Anterior cingulate cortex (tissue), 58 donors: ENCODE measurements at places on chromosomes 1 and 21.

- no peak for DNase-seq
Measured at GRCh38 chr1:67683766-67684525, 1.1 kb upstream of the GADD45A start.

- DNase-seq: no peak
Measured at GRCh38 chr1:112696578-112697314, 10.2 kb downstream of the RHOC start.

DNA sequence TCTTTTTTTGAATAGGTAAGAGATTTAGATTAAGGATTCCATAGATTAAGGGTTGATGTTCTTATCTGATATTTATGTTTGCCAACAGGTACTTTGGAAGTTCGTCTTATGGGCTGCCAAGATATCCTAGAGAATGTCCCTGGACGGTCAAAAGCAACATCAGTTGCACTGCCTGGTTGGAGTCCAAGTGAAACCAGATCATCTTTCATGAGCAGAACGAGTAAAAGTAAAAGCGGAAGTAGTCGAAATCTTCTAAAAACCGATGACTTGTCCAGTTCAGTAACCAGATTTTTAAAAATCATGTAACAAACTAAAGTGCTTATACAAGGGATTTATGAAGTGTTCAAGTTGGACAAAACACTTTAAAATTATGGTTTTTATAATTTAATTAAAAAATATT is 100.5 kb downstream of the PKN2 start:
- DNase-seq: no peak

DNA sequence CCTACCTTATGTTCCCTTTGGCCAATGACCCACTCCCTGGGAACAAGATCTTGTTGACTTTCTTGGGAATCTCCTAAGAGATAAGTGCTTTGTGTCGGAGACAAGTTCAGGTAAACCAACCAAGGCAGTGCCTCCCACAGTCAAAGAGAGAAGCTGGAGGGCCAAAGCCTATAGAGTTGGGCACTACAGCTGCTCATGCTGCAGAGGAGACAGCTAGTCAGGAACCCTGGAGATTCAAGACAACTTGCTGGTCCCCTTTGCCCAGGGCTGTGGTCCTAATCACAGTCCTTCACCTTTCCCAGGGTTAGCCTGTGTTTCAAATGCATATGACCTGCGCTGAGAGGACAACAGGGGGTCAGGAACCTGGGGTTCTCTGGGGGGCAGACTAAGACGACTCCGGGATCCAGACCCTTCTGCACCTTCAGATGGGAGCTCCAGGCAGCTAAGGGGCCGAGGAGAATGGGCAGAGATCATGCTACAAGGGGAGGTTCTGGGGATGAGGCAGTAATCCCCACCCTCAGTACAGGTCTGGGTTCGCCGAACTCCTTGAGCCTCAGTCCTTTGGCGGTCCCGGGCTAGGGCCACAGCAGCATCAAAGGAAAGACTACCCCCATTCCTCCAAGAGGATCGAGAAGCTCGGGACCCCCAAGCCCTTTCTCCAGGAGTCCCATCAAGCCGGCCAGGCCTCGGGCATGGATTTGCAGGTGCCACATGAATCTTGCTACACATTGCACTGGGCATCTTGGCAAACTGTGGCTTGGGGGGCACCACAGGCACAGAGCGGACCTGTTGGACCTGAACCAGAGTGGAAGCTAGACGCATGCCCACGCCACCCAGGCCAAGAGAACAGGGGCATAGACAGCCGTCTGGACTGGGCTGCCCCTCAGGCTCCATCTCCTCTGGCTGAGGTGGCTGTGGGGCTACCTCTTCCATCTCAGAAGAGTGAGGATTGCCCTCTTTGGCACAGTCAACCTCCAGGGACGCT is 2.0 kb upstream of the USF1 start:
- no peak for DNase-seq

DNA sequence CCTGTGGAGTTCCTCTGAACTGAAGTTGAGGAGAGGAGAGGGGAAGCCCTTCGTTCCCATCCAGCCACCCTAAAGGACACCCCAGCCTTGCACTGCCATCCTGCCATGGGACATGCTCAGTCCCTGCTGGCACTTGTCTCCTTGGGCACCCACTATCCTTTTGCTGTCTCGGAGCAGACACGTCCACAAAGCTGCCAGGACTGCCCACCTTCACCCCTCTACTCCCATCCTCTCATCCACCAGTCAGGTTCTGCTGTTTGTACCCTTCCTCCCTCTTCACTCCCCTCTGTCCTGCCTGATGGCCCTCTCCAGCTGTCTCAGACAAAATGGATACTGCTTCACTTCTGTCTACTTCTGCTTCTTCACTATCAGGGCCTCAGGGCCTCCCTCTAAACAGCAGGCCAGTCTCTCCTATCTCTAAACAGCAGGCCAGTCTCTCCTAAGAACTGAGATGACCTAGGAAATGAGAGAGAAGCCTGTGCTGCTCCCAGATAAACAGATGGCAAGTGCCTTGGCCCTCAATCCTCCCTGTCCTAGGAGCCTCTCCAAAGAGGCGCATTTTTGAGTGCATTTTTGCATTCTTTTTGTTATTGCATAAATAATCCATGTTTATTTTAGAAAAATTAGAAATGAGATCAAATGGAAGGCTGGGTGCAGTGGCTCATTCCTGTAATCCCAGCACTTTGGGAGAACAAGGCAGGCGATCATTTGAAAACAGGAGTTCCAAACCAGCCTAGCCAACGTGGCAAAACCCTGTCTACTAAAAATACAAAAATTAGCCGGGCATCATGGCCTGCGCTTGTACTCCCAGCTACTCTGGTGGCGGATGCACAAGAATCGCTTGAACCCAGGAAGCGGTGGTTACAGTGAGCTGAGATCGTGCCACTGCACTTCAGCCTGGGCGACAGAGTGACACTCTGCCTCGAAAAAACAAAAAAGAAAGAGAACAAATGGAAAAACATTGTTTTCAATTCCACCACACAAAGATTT is 4.4 kb upstream of the PYCR2 start:
- no peak for DNase-seq

DNA sequence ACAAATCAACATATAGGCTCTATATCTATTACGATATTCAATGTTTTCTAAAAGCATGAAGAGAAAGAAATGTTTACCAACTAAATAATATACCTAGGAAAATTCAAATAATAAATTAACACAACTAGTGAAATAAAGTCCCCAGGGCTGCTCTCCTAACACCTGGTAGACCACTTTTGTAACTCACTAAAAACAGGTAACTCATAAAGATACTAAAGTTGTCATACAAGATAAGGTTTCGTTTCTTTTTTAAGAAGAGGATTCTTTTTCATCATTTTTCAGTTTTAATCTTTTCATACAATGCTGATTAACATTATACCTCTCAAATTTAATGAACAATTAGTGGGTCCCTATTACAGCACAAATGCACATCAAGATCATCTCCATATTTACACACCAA is 99.0 kb downstream of the ZZZ3 start:
- DNase-seq: no peak

DNA sequence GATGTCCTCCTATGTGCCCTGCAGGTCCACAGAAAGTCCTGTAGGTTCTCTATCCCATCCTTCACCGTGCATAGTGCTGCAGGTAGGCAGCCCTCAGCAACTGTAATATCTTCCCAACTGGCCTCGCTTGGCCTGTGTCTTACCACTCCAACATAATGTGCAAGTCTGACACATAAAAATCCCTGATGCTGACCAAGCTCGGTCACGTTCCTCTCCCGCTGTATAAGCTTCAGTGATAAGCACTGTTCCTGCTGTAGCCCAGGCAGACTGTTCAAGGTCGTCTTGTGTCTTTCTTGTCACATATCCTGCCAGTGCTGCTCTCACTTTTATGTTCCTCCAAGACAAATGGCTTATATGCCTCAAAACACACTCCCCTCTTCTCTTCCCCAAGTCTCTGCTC is 19.4 kb upstream of the KCNE1 start:
- no peak for DNase-seq

- no peak for DNase-seq
Measured at GRCh38 chr1:82160903-82161302, 360.2 kb downstream of the ADGRL2 start.

DNA sequence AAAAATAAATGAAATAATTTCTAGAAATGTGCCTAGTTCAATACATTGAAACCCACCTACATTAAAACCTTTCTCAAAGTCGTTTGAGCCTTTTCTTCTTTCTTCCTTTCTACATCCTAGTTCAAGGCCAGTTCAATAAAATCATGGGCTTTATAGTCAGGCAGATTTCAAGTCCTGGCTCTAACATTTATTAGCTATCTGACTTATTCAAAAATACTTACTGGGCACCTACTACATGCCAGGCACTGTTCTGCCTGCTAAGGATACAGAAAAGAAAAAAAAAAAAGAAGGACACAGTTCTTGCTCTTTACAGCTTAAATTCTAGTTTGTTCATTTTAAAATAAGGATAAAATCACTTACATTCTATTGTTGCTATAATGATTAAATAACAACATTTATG is 134.2 kb upstream of the FGGY start:
- no peak for DNase-seq

- DNase-seq: no peak
Measured at GRCh38 chr1:35115459-35116383, 36.5 kb downstream of the ZMYM1 start.

- DNase-seq: no peak
Measured at GRCh38 chr21:25987531-25987930, 183.0 kb downstream of the APP start.

DNA sequence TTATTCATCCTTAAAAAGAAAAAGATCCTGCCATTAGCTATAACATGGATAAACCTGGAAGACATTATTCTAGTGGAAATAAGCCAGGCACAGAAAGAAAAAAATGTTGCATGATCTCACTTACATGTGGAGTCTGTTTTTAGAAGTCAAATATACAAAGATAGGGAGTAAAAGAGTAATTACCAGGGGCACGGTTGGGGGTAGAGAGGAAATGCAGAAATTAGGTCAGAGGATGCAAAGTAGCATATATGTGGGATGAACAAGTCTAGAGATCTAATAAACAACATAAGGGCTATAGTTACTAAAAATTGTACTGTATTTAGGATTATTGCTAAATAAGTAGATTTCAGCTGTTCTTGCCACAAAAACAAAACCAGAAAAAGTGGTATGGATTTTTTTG is 61.4 kb upstream of the CD53 start:
- no peak for DNase-seq

- no peak for DNase-seq
Measured at GRCh38 chr1:230950404-230950803, 28.3 kb downstream of the TTC13 start.

- no peak for DNase-seq
Measured at GRCh38 chr1:247358920-247359319, 27.3 kb upstream of the ZNF496 start.

DNA sequence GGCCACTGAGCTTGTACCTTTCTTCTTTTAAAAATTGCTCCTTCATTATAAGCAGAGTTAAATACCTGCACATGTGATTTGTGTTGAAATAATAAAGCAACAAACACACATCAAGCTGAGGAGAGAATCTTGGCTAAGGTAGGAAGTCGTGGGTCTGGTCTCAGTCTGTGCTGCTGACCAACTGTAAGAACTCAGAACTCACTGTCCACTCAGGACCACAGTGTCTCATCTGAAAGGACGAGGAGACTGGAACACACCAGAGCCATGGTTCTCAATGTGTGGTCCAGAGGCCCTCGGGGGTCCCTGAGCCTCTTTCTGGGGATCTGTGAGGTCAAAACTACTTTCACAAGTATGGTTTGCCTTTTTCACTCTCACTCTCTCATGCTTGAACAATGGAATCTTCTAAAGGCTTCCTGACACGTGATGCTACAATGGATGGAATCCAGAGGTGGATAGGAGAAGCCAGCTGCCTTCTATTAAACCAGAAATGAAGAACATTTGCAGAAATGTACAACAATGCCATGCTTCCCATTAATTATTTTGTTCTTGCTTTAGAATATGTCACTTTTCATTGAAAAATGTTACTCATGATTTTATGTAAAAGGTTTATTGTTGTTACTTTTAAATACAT is 17.3 kb upstream of the ETS2 start:
- DNase-seq: no peak

GRCh38 chr1:2200308-2200943 is 5.9 kb upstream of the FAAP20 start:
- DNase-seq: no peak

GRCh38 chr1:921011-921837 is 2.5 kb upstream of the SAMD11 start:
- DNase-seq: peak; percentile 13

GRCh38 chr1:23074012-23074411 is 54.7 kb downstream of the KDM1A start:
- DNase-seq: no peak

DNA sequence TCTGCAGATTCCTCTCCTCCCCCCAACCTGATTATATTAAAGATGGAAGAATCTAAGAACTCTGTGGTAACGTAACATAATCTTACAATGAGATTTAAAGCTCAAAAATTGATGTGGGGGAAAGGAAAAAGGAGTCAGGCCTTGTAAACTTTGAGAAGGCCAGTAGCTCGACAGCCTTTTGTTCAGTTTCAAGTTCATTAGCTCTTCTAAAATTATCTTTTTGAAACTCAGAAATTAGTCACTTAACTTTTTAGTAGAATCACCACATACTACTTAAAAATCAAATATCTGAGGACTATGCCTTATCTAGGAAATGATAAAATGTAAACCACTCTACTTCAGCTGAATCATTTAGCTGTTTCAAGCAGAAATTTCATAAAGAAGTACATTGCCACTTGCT is 996.2 kb downstream of the AMY1C start:
- no peak for DNase-seq

DNA sequence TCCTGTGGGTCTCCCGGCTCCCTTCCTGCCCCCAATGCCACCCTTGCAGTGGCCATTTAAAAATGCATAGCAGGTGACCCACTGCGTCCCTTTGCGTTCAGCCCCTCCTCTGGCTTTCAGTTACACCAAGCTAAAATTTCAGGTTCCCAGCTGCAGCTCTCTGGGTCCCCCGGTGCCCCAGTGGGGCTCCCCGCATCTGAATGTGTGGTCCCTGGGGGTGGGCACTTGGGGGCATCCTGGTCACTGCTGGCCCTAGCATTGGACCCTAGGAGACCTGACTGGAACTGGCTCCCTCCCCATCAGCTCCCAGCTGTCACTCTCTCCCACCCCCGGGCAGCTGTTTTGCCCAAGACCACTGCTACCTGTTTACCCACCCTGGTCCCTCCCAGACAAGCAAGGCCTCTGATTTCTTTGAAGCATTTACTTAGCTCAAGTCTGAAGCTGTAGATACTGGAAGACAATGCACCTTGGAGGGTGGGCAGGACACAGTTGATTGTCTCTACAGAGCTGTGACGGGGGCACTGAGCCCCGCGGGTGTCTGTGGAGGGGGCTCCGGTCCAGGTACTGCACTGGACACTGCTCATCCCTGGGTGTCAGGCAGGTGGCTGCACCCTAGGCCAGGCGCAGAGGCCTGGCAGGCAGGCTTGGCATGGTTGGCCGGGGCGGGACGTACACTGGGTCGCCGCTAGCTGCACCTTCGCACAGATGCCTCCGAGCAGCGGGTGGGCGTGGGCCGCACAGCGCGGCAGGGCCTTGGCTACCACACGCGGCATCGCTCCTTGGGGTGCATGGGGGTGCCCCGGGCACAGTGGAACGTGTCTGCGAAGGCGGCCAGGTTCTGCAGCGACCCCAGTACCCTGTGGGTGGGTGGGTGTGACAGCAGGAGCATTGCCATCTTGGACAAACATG is 3.9 kb downstream of the PRXL2B start:
- no peak for DNase-seq

- DNase-seq: no peak
Measured at GRCh38 chr1:33244809-33245186, 11.5 kb upstream of the ZNF362 start.

- peak; percentile 4 for DNase-seq
Measured at GRCh38 chr1:211643324-211644212, 31.9 kb downstream of the NEK2 start.

GRCh38 chr1:76668046-76668445 is 199.2 kb upstream of the ST6GALNAC5 start:
- DNase-seq: no peak
